HS-5 (cell line): ENCODE measurements at places on chromosomes 16 and 17.

DNA sequence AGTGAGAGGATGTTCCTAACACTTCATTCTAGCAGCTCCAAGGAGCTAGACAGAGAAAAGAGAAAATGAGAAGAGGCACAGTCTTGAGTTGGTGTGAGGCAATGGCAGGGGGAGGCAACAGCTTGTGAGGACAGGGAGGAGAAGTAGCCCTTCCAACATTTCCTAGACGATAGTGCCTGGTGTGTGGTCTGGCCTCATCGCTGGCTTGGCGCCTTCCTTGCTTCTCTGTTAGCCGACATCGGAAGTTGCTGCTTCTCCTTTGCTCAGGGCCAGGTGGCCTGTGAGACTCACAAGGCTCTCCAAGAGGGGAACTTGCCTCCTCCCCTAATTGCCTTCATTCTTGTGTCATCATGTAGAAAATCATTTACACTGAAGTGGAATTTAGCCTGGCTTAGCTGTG lies 208.7 kb downstream of the MAP2K4 start:
- DNase-seq: no peak

GRCh38 chr16:51773071-51773890 lies 622.2 kb upstream of the SALL1 start:
- DNase-seq: no peak

- no peak for DNase-seq
These were observed 188.7 kb downstream of the MAF start for GRCh38 chr16:79411805-79412204.

GRCh38 chr16:17070882-17071592 lies 399.7 kb downstream of the XYLT1 start:
- no peak for DNase-seq
